ENCODE measurements at places on chromosomes 2 and 18. TPM values are rescaled to one million over a fixed set of nuclear protein-coding genes. Genes with fewer than 3 reads are reported as not detected.

Gene IL36A
- not detected for total RNA-seq

Gene BCL2
- total RNA-seq: 4.5 TPM

DNA sequence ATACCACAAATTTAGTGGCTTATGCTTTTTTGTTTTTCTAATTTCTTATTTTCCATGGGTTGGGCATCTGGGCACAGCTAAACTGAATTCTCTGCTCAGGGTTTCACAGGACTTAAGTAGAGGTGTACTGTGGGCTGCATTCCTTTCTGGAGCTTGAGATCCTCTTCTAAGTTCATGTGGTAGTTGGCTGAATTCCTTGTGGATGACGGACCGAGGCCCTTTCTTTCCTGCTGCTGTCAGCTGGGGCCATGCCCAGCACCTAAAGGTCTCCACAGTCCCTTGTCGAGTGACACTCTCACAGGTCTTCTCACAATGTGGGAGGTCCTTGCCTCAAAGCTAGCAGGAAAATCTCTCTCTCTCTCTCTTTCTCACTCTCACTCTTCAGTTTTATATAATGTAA is 433.5 kb upstream of the LRATD1 start:
- DNase-seq: no peak

DNA sequence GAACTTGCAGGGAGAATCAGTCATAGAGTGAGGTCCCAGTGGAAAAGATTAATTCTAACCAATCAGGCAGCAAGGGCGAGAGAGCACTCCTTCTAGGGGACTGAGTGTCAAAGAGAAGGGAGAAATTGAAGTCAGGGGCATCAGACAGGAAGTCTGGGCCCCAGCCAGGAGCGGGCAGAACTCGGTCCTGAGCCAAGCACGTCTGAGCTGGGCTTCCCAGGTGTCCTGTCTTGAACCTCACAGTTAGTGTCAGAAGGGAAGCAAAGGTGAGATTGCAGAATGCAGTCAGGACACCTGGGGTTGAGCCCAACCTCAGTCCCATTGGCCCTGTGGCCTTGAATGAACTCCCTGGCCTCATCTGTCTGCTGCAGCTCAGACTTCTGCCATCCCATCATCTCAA is 220.9 kb downstream of the SMAD2 start:
- no peak for DNase-seq

DNA sequence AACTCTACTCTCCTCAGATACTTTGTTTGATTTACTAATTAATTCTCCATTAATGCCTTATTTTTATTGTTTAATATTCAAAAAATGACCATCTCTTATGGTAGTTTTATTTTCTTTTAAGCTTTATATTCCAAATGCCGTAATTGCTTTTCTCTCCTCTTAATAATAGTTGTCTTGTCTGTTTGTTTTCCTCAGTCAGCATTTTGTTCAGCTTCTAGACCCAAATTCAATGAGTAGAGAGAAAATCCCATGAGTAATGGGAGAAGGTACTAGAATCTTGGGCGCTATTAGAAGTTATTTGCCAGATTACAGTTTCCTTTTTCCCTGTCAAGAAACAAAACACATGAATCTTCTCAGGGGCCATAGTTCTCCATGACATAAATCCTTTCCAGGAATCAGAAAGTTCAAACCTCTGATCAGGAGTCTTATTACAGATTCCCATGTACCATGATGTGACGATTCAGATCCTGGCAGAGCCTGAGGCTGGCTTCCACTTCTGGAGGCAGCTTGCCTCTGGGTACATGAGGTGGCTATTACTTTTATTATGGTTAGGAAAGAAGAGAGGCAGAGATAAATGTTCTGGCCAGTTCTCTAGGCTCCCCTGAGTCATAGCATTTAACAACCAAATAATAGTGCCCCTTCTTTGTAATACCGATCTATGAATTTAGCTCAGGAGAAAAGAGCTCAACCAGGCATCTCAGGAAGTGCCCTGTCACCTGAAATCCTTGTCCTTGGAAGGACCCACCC is 485.1 kb upstream of the SETBP1 start:
- DNase-seq: no peak

- no peak for DNase-seq
Observed at GRCh38 chr2:96807127-96807471, 9.0 kb upstream of the CNNM3 start.

All from H1 (cell line).